Activated CD4-positive, alpha-beta memory T cell treated with anti-CD3 and anti-CD28 coated beads for 36 hours (primary cell): ENCODE measurements at places on chromosomes 4 and X. TPM values are rescaled to one million over a fixed set of nuclear protein-coding genes. Genes with fewer than 3 reads are reported as not detected.

DNA sequence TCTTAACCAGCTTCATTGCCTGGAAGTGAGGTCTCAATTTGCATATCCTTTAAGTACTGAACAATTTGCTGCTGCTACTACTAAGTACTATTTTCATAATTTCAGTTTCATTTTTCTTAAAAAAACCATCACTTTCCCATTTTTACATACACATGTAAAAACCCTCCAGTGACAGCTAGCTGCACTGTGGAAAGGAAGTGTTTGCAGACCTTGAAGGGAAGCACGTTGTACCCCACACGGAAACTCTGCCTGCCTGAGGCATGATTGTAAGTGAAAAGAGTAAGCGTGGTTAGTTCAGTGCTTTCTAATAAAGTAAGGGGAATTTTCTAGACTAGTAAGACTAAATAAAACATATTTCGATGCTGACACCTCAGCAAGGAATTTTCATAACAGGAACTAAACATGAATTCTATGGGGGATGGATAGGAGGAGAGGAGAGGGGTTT, 103.6 kb downstream of the RAPGEF2 start:
- DNase-seq: peak; percentile 74
- peak overlapping the region; percentile 91 for H3K27ac ChIP-seq
- peak overlapping the region; percentile 49 for H3K4me3 ChIP-seq
- peaks cover 54% of the 10 kb centered on the region for H3K4me1 ChIP-seq
- peaks cover 7% of the 10 kb centered on the region for H3K36me3 ChIP-seq

The MAGEB17 gene
- total RNA-seq: not detected

The TBX22 gene
- not detected for total RNA-seq

The CTSO gene
- 2.5 TPM for total RNA-seq

The UGT2B15 gene
- not detected for total RNA-seq

The TMSB15C gene
- total RNA-seq: 2.7 TPM
